ENCODE measurements at places on chromosomes 7 and 10.

- H3K27ac ChIP-seq: no peak overlapping the region
- H3K36me3 ChIP-seq: no peaks in the 10 kb centered on the region
- no peaks in the 10 kb centered on the region for H3K4me1 ChIP-seq
- H3K27me3 ChIP-seq: no peaks in the 10 kb centered on the region
Measured at GRCh38 chr10:74976565-74976964, 134.9 kb upstream of the SAMD8 start.

- H3K36me3 ChIP-seq: no peaks in the 10 kb centered on the region
- DNase-seq: no peak
Measured at GRCh38 chr10:104387130-104387888, 33.7 kb downstream of the CFAP58 start.

DNA sequence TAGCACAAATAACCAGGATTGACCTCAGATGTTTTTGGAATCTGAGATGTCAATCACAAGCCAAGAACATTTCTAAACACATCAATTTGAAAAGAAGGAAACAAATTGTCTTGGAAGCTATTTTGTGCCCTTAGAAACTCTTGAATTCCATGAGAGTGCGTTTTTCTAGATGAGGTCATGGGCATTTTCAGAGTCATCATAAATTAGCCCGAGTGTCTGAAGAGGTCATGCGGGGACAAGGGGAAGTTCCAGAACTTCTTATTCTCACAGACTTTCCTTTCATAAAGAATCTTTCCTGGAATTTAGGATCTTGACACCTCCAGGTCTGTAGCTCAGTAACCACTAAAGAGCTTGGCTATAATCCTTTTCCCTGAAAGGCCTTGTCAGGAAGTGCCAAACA is 28.2 kb downstream of the IL2RA start:
- no peaks in the 10 kb centered on the region for H3K36me3 ChIP-seq
- H3K4me1 ChIP-seq: no peaks in the 10 kb centered on the region
- no peak overlapping the region for H3K27ac ChIP-seq
- H3K4me3 ChIP-seq: no peak overlapping the region

- H3K27me3 ChIP-seq: no peaks in the 10 kb centered on the region
- H3K4me3 ChIP-seq: no peak overlapping the region
- no peaks in the 10 kb centered on the region for H3K36me3 ChIP-seq
- no peaks in the 10 kb centered on the region for H3K4me1 ChIP-seq
- no peak overlapping the region for H3K27ac ChIP-seq
- DNase-seq: no peak
Measured at GRCh38 chr7:4045975-4046374, 636.1 kb upstream of the FOXK1 start.

DNA sequence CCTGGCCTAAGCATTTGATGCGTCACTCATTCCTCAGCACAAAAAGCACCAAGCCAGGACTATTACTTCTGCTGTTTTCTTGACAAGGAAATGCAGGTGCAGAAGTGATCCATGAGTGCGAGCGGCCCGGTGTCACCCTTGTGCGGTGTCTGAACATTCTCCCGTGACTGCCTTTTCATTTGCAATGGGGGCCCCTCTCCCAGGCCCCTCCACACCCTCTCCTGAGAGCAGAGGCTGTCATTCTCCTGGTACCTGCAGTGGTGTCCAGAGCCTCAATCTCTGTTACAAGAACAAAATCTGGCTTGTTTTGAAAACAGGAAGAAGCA is 213.1 kb downstream of the DIP2C start:
- H3K4me3 ChIP-seq: no peak overlapping the region
- H3K27me3 ChIP-seq: no peaks in the 10 kb centered on the region
- H3K4me1 ChIP-seq: no peaks in the 10 kb centered on the region
- no peaks in the 10 kb centered on the region for H3K36me3 ChIP-seq
- DNase-seq: no peak

GRCh38 chr7:17104419-17104818 is 194.0 kb upstream of the AHR start:
- H3K36me3 ChIP-seq: no peaks in the 10 kb centered on the region
- peak overlapping the region; percentile 22 for H3K27ac ChIP-seq
- H3K27me3 ChIP-seq: no peaks in the 10 kb centered on the region
- DNase-seq: no peak

DNA sequence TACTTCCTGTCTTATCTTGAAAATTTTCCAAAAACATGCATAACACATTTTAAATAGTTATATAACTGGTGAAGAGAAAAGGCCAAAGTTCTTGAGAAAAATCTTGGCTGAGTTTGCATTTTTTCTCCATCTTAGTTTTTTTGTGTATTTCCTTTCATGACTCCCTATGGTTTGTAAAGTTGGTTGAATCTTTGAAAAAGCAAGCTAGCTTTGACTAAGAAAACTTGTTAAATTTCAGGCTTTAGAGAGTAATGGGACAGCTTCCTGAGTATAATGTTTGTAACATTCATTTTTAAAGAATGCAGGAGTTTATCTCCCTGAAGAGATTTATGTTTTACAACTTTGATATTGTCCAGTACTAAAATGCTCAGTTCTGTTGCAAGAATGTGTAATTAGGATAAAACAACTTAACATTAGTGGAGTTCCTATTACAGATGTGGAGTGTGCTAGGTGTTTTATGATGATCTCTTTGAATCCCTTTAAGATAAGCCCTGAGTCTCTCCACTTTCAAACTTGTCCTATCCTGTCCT is 11.1 kb upstream of the HERPUD2 start:
- no peaks in the 10 kb centered on the region for H3K27me3 ChIP-seq
- no peak overlapping the region for H3K27ac ChIP-seq
- H3K4me3 ChIP-seq: no peak overlapping the region

Measured in thoracic aorta (tissue), 2 donors.